LHCN-M2 (cell line): ENCODE measurements at places on chromosomes 4 and X. TPM values are rescaled to one million over a fixed set of nuclear protein-coding genes. Genes with fewer than 3 reads are reported as not detected.

- peak; percentile 68 for DNase-seq
These were observed 40.5 kb upstream of the BMP3 start for GRCh38 chr4:80989921-80990544.

The GAGE2A gene
- not detected in 2 replicates for total RNA-seq

The TXK gene
- total RNA-seq = 0.51 and 0.92 TPM in 2 replicates

The DDIT4L gene
- 0.40 TPM in 1 of 2 replicates, not detected in the other for total RNA-seq

DNA sequence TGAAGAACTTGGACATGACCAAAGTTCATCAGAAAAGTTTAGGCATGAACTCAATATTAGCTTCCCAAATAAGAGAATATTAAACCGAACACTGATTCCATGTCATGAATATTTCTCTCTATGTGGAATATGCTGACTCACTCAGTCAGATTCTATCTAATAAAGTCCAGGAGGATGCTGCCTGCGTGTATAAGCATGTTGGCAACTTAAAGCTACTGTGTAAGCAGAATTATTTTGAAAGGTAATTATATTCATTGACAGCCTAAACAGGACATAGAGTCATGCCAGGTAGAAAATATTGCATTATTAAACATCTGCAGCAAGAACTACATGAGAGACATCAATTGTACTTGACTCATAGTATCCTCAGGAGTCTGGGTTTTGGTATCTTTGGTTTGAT lies 367.9 kb upstream of the SPOCK3 start:
- DNase-seq = no peak

The RTL5 gene
- total RNA-seq = 1.3 and 1.7 TPM in 2 replicates

DNA sequence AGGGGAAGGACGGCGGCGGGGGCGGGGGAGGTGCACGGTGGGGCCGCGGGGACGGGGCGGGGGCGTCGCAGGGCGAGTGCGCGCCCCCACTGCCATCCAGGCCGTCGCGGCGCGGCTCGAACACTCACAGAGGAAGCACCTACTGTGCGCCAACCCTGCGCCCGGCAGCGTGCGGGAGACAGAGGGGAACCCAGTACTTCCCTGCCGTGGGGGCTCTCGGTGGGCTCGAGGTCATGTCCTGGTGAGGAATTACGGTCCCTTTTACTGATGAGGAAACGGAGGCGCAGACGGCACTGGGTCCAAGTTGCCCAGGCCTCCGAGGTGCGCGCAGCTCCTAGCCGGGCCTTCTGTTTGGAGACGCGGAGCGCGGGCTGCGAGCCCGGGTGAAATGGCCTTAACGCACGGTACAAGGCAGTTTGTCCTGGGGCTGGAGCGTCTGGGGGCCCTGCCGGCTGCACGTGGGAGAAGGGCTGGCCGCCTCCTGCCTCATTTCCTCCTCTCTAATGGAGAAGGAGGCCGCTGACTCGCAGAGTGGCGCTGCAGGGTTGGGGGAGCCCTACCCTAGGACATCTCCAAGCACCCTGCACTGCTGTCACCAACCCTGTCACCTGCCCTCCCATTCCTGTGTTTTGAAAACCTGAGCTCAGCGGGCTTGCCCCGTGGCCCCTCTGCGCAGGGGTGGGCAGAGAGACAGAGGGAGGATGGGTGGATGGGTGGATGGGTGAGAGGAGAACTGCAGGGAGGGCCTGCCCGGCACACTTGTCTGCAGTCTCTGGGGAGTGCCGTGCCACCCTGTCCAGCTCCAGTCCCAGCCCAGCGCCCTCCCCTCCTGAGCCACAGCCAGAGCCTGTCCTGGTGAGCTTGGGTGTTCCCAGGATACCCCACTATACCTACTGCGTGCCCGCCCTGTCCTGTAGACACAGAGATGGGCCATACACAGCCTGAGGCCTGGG lies 106.0 kb downstream of the ADRA2C start:
- DNase-seq = no peak

The CCNA2 gene
- total RNA-seq = 165 and 168 TPM in 2 replicates

The FAM133A gene
- total RNA-seq = not detected in 2 replicates

The SMR3B gene
- not detected in 2 replicates for total RNA-seq

The HSFX2 gene
- not detected in 2 replicates for total RNA-seq

The JCHAIN gene
- total RNA-seq = not detected in 2 replicates

GRCh38 chrX:40637687-40638086 lies 9.7 kb downstream of the CXorf38 start:
- no peak for DNase-seq

DNA sequence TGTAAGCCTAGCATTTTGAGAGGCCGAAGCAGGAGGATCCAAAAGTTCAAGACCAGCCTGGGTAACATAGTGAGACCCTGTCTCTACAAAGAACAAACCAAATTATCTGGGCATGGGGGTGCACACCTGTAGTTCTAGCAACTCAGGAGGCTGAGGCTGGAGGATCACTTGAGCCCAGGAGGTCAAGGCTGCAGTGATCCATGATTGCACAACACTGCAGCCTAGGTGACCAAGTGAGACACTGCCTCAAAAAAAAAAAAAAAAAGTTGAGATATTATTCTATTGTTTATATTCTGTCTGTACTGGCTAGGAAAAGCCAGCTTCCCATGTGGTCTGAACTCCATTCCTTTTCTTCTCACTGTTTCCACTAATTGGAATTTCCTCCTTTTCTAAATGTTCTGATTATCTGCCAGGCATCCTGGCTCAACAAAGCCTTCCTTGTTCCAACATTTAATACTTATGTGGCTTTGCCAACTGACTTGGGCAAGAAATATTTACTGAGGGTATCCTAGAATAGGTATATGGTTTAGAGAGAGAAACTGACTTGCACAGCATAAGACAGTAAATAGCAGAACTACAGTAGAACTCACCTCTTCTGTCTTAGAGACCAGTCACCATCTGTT lies 175.2 kb upstream of the ADAMTS3 start:
- DNase-seq = no peak

GRCh38 chrX:39491548-39492297 lies 606.0 kb downstream of the BCOR start:
- DNase-seq = no peak

The KIAA1210 gene
- not detected in 2 replicates for total RNA-seq

DNA sequence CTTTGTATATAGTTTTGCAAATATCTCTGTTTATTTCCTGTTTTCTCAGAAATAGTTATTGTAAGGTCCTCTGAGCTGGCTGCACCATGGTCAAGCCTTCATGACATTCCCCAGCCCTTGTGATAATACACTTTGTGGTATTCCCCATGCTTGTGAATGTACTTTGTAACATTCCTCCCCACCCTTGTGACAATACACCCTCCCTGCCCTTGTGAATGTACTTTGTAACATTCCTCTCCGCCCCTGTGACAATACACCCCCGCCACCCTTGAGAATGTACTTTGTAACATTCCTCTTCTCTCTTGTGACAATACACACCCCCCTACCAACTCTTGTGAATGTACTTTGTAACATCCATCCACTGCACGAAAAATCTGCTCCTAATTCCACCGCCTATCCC lies 530.7 kb downstream of the CENPC start:
- DNase-seq = no peak

DNA sequence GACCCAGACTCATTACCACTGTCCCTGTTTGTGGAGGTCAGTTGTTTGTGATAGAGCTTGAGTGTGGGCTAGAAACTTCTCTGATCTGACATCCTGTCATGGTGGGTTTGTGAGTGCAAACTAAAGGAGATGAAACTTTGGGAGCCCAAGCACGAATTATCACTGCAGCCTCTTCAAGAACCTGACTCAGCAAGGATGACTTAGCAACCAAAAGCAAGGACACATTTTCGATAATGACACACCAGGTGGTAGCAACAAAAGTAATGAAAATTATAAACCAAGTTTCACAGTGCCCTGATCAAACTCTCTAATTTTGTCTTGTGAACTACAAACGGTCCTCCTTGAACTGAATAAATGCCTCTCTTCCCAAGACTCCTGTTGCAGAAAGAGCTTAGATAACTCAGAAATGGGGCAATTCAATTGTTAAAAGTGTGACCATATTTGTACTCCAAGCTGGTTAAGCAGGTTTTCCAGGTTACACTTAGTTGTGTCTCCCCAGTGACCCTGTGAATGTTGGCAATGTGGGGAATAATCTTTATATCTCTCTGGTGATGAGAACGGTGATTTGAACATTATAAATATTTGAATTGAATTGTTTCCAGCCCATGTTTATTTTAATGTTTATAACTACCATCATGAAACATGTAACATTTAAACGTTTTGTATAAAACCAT lies 52.6 kb upstream of the ATP8A1 start:
- no peak for DNase-seq

The XAGE1B gene
- total RNA-seq = not detected in 2 replicates

- DNase-seq = no peak
These were observed 188.8 kb downstream of the LRBA start for GRCh38 chr4:150826306-150826705.

The PDCL2 gene
- not detected in 2 replicates for total RNA-seq

The HOPX gene
- total RNA-seq = 0.26 and 0.92 TPM in 2 replicates

The VGLL1 gene
- not detected in 2 replicates for total RNA-seq

The RXFP1 gene
- total RNA-seq = 0.23 and 0.32 TPM in 2 replicates

GRCh38 chr4:52659001-52659721 lies at the start of gene USP46:
Gene USP46 (minus strand): TSS chr4:52659301. CDS start chr4:52659150, 151 bp downstream.
- DNase-seq = peak; percentile 68
